ENCODE measurements at places on chromosomes 3 and 15.

GRCh38 chr3:39668420-39668819, 141.0 kb upstream of the MYRIP start:
- DNase-seq: no peak

- no peak for DNase-seq
Observed at GRCh38 chr15:39149636-39150150, 431.2 kb upstream of the THBS1 start.

DNA sequence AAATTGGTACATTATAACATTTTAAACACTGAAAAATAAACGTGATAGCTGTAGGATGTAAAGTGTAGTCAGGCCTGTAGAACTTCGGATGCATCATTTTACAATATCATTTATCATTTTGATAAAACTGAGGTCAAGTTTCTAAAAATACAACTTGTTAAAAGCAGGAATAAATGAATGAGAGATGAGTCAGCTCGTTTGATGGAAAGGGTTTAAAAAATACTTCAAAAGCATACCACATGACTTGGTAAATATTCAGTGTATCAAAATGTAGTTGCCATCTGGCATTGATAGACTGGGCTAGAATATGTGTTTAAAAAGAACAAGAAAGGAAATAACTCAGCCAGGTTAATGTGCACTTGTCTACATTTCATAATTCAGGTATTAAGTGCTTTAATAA, 357.0 kb downstream of the TIGIT start:
- no peak for DNase-seq

- no peak for DNase-seq
Observed at GRCh38 chr3:124201786-124202185, 209.9 kb upstream of the ROPN1 start.

- no peak for DNase-seq
Observed at GRCh38 chr3:147521646-147522045, 112.5 kb downstream of the ZIC1 start.

GRCh38 chr15:67137951-67138848, 72.8 kb downstream of the SMAD3 start:
- DNase-seq: no peak

DNA sequence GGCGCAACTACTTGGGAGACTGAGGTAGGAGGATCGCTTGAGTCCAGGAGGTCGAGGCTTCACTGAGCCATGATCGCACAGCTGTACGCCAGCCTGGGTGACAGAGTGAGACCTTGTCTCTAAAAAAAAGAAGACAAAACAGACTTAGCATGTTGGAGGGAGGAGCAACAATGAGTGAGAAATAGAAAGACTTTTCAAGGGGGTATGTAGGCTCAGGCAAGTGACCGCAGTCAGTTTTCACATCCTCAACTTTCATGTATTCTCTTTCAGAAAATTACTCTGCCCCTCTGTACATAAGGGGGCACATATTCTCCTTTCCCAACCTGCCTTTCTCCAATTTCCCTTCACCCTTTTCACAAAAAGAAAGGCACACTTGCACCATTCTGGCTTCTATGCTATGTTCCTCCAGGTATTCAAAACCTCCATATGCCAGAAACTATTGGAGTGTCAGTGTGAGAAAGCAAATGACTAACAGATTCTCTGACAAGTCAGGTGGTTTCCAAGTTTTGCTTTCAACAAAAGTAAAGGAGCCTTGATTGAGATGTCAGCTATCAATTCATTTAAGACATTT, 7.6 kb downstream of the NSUN3 start:
- DNase-seq: no peak

GRCh38 chr15:82543160-82543559, 2.9 kb upstream of the RPS17 start:
- DNase-seq: no peak

- peak; percentile 63 for DNase-seq
Observed at GRCh38 chr3:10228248-10228950, 19.9 kb upstream of the TATDN2 start.

DNA sequence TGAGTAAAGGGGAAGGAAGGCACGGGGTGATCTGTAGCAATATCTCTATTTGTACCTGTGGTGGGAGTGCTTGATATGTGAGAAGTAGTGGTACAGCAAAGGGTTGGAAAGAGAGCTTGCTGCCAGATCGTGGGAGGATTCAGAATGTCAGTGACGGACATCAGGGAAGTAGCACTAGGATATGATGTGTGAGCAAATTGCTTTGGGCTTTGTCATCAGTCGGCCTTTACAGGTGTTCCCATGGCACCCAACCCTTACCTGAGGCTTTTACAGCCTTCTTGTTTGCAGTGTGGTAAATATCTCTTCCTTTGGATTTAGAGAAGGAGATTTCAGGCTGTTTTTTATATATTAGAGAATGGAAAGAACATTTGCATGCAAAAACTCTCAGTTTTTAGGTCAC, 29.8 kb downstream of the IL1RAP start:
- no peak for DNase-seq
